ENCODE measurements at places on chromosomes 3 and 15.
A peak's percentile ranks its signal among the peaks of the same experiment; 100 is the strongest.

DNA sequence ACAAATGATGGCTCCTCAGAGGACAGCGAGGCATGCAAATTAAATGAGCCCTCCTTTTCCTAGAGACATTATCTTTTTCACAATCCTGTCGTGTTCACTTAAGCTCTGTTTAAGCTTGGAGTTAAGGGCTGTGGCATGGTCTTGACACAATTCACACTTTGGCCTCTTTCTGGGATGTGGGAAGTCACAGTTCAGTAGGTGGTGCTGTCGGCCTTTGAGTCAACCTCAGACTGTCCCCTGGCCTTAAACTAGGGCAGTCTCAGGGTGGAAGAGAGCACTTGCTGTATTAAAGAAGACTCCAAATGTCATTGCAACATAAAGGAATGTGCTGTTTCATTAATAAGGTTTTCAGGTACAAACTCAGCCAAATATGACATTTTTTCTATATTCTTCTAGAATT is 351.0 kb downstream of the MCTP2 start:
- no peak for DNase-seq

- no peak for DNase-seq
Measured at GRCh38 chr15:74829486-74829885, 3.1 kb downstream of the CPLX3 start.

DNA sequence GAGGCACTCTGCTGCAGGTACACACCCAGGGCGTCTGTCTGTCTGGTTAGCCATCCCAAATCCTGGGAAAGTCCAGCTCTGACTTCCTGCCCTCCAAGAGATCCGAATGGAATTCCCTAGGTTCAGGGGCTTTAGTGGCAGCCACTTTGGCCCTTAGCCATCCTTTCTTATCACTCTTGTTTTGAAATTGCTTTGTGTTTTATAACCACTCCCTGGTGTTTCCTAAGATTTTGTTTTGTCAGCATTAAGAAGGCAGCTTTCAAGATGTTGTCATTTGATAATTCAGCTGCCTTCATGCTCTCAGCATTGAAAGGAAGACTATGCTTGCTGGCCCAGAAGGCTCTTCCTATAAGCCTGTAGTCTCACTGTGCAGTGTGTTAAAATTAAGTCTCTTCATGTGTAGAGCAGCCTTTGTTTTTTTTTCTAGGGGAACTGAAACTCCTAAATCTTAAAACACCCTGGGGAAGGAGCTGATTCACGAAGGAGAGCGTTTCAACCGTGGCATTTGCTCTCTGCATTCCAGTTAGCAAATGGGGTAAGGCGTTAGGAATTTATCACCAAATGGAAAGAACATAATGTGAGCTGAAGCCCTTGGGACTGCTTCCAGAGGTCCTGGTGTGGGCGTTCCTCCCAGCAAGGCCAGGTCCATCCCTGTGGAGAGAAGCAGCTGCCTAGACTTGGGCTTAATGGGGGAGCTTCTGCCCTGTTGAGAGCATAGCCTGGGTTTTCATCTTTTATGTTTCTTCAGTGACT is 14.2 kb upstream of the CLEC3B start:
- peak; percentile 90 for DNase-seq

- no peak for DNase-seq
Measured at GRCh38 chr3:71640331-71640983, 56.9 kb upstream of the FOXP1 start.

- no peak for DNase-seq
Measured at GRCh38 chr3:45056608-45057301, 30.7 kb downstream of the CLEC3B start.

GRCh38 chr15:79773128-79773527 is 123.7 kb downstream of the MTHFS start:
- no peak for DNase-seq

DNA sequence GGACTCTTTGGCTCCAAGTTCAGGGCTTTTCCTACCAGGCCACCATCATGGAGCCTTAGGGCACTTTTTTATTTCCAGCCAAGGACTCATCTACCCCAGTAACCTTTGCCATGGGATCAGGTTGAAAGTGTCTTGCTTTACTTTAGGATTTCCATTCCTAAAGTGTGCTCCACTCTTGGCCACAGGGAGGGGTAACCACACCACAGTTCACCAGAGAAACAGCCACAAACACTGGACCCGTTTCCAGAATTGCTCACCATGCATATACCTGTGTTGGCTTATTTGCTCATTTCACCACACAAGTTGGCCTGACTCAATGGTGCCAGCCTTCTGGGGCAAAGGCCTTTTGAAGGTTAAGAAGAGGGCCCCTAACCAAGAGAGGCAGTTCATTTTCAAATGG is 70.6 kb upstream of the RAD18 start:
- DNase-seq, result no peak

DNA sequence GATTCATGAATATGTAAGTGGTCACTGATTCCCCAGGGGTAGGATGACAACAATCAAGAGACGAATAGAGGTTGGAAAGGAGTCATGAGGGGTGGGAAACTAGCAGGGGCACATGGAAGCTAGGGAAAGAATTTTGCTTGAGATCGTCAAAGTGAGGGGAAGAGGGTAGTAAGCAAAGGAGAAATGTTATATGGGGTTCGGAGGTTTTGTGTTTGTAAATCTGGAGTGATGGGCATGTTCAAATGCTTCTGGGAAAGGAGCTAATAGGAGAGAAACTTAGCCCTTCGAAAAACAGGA is 7.9 kb downstream of the RPL14 start:
- no peak for DNase-seq

DNA sequence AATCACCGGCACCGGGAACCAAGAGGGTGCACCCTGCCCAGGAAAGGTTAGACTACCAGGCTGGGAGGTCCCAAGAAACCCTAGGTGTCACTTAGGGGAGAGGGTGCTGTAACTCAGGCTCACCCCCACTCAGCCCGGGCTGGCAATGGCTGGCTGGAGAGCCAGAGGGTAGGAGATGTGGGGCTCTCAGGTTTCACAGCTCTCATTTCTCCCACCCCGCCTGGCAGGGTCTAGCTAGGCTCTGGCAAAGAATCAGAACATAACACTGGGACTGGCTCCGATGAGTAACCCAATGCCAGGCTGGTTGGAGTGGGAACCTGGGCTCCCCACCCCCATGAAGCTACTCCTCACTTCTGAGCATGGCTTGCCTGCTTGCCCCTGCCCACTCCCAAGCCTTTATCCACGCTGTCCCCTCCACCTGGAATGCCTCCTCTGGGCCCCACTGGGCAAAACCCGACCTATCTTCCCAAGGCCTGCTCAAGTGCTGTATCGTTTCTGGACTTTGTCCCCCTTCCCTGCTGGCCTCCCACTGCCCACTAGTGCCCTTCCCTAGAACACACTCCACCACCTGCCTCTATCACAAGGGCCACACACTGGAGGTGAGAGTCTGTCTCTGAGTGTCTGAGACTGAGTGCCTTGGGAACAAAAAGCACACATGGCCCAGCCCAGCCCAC is 2.0 kb downstream of the CIB2 start:
- DNase-seq, result no peak

DNA sequence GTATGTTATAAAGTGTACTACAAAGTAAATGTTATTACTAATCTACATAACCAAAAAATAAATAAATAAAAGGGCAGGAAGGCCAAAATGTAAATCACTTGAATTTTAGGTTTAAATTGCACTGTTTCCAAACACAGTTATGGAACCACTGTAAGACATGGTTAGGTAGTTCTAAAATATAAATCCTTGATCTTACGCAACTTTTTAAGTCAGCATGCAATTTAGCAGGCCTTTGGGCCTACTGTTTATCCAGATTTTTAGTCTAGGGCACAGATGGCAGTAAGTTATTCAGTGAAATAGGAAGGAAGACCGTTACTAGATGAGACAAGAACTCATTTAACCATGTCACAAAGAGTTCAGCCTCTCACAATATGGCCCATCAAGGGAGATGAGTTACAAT is 187.4 kb upstream of the SLC2A2 start:
- DNase-seq, result no peak

DNA sequence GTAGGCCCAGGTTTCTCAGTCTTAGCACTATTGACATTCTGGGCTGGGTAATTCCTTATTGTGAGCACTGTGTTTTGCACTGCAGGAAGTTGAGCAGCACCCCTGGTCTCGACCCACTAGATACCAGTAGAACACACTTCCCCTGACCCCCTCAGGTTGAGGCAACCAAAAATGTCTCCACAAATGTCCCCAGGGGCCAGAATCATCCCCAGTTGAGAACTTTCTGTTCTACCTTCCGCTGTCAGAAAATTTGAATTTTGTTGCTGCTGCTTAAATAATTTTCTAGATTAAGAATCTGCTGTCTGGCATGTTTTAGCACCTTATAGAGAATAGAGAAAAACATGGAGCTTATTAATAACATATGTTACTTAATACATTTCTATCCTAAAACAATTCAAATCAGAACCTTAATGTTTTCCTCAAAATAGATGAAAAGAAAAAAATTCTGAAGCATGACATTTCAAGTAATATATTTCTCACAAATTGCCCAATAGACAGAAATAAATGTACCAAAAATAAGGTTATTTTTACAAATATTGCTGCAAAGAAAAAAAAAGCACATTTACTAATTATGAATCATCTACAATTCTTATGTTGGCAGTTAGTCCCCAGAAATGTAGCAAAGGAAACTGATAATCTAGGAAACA is 13.2 kb upstream of the THRB start:
- DNase-seq, result no peak

DNA sequence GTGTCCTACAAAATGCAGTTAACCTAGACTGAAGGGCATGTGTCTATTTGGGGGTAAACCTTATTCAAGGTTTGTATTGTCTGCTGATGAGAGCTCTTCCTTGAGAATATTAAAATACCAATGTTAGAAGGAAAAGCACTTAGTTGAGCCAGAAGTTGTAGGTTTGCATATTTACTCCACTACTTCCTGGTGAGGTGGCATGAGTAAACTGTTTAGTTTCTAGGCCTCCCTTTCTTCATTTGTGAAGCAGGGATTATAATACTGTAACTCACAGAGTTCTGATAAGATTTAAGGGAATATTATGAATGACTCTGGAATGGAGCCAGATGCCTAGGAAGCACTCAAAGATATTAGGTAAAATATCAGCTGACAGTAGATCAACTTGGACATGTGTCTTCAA is 46.7 kb downstream of the CD200R1L start:
- no peak for DNase-seq

- no peak for DNase-seq
Measured at GRCh38 chr3:101384426-101384825, 64.1 kb upstream of the IMPG2 start.

- DNase-seq, result no peak
Measured at GRCh38 chr15:94258246-94258645, 26.9 kb downstream of the MCTP2 start.
